Epithelial cell of alveolus of lung (primary cell): ENCODE measurements at places on chromosomes 3 and 15. TPM values are rescaled to one million over a fixed set of nuclear protein-coding genes. Genes with fewer than 3 reads are reported as not detected.

Gene TEX55
- total RNA-seq, result not detected in 2 replicates

Gene PLA2G4D
- total RNA-seq, result not detected in 2 replicates

Gene PP2D1
- not detected in 2 replicates for total RNA-seq

Gene ERICH6
- 0.48 TPM in 1 of 2 replicates, not detected in the other for total RNA-seq

Gene FRMD5
- 0.24 and 2.2 TPM in 2 replicates for total RNA-seq

Gene LTK
- total RNA-seq, result 0.13 TPM in 1 of 2 replicates, not detected in the other

Gene LNP1
- 2.7 and 4.5 TPM in 2 replicates for total RNA-seq

Gene GATA2
- total RNA-seq, result 1.7 and 5.7 TPM in 2 replicates

Gene GOLGA8R
- total RNA-seq, result 0.08 and 0.65 TPM in 2 replicates

Gene TMC3
- total RNA-seq, result not detected in 2 replicates

Gene RMDN3
- 20.5 and 21.7 TPM in 2 replicates for total RNA-seq

Gene TTLL13
- total RNA-seq, result 0.08 TPM in 1 of 2 replicates, not detected in the other

Gene C3orf85
- not detected in 2 replicates for total RNA-seq

Gene LRRC15
- not detected in 2 replicates for total RNA-seq

Gene GPR27
- total RNA-seq, result not detected in 2 replicates

Gene AMOTL2
- total RNA-seq, result 49.0 and 80.5 TPM in 2 replicates

Gene DPP8
- total RNA-seq, result 25.3 and 25.6 TPM in 2 replicates

Gene IMPDH2
- total RNA-seq, result 248 and 350 TPM in 2 replicates

Gene RETNLB
- not detected in 2 replicates for total RNA-seq

Gene CAPN7
- 16.9 and 24.8 TPM in 2 replicates for total RNA-seq

Gene CPNE9
- total RNA-seq, result not detected in 2 replicates

Gene STRIT1
- total RNA-seq, result not detected in 2 replicates

Gene PSTPIP1
- total RNA-seq, result 1.4 and 1.8 TPM in 2 replicates

Gene LMAN1L
- not detected in 2 replicates for total RNA-seq

Gene SI
- total RNA-seq, result not detected in 2 replicates
